Breast epithelium (tissue), 4 donors: ENCODE measurements at places on chromosomes 5 and 9.

GRCh38 chr5:107676702-107677101 lies 6.0 kb upstream of the EFNA5 start:
- no peaks in the 10 kb centered on the region for H3K4me1 ChIP-seq
- H3K27ac ChIP-seq: no peak overlapping the region
- H3K27me3 ChIP-seq: no peaks in the 10 kb centered on the region
- no peaks in the 10 kb centered on the region for H3K36me3 ChIP-seq
- DNase-seq: no peak

DNA sequence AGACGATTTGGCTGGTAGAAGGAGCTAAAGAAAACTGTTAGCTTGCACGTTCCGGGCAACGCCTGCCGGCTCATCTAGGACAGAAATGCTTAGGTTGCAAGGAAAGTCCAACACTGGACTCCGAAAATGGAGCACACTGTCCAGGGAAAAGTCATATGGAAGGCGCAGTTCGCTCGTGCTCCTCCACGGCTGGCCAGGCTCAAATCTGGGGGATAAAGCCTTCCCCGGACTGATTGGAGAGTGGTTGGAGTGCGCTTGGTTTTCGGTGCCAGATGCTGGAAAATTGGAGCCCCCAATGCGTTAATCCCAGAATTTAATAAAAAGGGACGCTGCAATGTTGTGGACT lies 955 bp downstream of the CDH6 start:
- no peaks in the 10 kb centered on the region for H3K4me1 ChIP-seq
- H3K27me3 ChIP-seq: no peaks in the 10 kb centered on the region
- peak overlapping the region; percentile 42 for H3K4me3 ChIP-seq
- H3K36me3 ChIP-seq: no peaks in the 10 kb centered on the region

- no peak overlapping the region for H3K4me3 ChIP-seq
- DNase-seq: no peak
- H3K27ac ChIP-seq: no peak overlapping the region
- no peaks in the 10 kb centered on the region for H3K36me3 ChIP-seq
- no peaks in the 10 kb centered on the region for H3K27me3 ChIP-seq
Measured at GRCh38 chr5:122874179-122874875, 28.9 kb downstream of the SNX24 start.

DNA sequence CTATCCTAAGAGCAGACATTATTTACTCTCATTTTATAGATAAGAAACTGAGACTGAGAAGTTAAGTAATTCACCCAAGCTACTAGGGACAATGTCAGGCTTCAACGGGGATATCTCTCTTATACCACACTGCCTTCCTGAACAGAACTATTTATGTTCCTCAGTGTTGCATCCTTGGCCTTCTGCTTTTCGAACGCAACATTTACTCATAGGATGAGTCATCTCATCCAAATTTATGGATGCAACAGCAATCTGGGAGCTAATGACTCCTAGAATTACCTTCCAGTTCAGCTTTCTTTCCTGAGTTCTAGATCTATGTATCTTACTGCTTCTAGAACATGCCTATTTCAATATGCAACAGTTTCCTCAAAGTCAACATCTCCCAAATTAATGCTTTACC lies 103.6 kb upstream of the PAM start:
- no peak overlapping the region for H3K4me3 ChIP-seq
- H3K36me3 ChIP-seq: no peaks in the 10 kb centered on the region
- no peaks in the 10 kb centered on the region for H3K27me3 ChIP-seq
- no peak for DNase-seq
- H3K4me1 ChIP-seq: peaks cover 5% of the 10 kb centered on the region

GRCh38 chr9:135512904-135513303 lies 8.3 kb upstream of the LCN1 start:
- no peaks in the 10 kb centered on the region for H3K4me1 ChIP-seq
- no peaks in the 10 kb centered on the region for H3K36me3 ChIP-seq
- H3K4me3 ChIP-seq: no peak overlapping the region
- H3K27me3 ChIP-seq: peaks cover 8% of the 10 kb centered on the region

GRCh38 chr5:143721925-143722324 lies 90.0 kb upstream of the HMHB1 start:
- H3K27ac ChIP-seq: no peak overlapping the region
- H3K27me3 ChIP-seq: no peaks in the 10 kb centered on the region
- no peaks in the 10 kb centered on the region for H3K36me3 ChIP-seq
- DNase-seq: no peak
- no peak overlapping the region for H3K4me3 ChIP-seq
- no peaks in the 10 kb centered on the region for H3K4me1 ChIP-seq

DNA sequence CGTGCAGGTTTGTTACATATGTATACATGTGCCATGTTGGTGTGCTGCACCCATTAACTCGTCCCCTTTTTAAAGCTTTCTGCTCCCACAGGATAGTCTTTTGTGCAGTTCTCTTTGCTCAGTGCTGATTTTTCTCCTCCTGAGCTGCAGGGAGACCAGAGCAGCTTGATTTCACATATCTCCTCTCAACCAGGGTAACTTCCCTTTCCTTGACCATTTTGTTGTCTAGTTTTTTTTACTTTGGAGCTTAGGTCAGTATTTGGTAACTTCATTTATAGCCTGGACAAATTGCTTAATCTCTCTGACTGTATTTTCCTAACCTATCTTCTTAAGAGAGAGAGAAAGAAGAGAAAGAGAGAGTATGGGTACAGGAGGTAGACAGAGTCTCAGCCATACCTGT lies 137.1 kb upstream of the ZNF366 start:
- H3K4me1 ChIP-seq: no peaks in the 10 kb centered on the region
- H3K27ac ChIP-seq: no peak overlapping the region
- H3K4me3 ChIP-seq: no peak overlapping the region
- no peaks in the 10 kb centered on the region for H3K36me3 ChIP-seq

DNA sequence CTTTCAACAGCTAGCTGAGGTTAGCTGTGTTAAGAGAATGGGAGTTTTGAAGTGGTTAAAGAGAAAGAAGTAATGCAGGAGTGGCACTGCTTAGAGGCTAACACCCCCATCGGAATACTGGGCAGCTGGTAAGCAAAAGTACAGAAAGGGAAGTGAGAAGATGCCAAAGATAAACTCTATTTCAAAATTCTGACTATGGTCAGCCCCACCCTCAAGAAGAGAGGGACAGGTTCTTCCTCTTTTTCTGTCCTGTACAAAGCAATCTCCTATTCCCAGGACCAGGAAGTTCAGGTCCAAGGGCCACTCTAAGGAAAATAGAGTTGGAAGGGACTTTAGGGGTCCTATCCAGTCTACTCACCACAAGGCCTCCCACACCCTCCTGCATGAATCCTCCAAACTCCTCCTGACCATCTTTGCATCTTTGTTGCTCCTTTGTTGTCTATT lies 45.9 kb upstream of the JAK2 start:
- H3K4me3 ChIP-seq: no peak overlapping the region
- H3K36me3 ChIP-seq: no peaks in the 10 kb centered on the region
- H3K27ac ChIP-seq: no peak overlapping the region

DNA sequence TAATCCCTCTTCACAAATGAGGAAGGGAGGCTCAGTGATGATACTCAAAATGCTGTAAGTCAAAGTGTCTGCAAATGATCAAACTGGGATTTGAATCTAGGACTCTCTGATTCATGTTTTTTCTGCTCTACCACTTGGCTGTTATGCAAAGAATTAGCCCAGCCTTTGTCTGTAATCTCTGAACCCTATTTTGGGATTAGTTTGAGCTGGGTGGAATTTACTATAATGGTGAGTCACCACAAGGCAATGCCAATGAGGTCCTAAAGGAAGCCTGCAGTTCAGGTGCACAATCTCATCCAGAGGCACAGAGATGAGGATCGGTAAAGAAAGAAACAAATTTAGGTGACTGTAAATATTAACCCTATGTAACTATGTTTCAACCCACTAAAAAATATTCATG lies 29.2 kb downstream of the RFK start:
- DNase-seq: no peak
- no peak overlapping the region for H3K27ac ChIP-seq
- H3K27me3 ChIP-seq: no peaks in the 10 kb centered on the region
- no peaks in the 10 kb centered on the region for H3K36me3 ChIP-seq

GRCh38 chr5:106397700-106398099 lies 1273.0 kb downstream of the EFNA5 start:
- no peak for DNase-seq
- H3K4me1 ChIP-seq: no peaks in the 10 kb centered on the region
- no peak overlapping the region for H3K4me3 ChIP-seq
- no peaks in the 10 kb centered on the region for H3K27me3 ChIP-seq
- H3K27ac ChIP-seq: peak overlapping the region; percentile 53
- no peaks in the 10 kb centered on the region for H3K36me3 ChIP-seq

DNA sequence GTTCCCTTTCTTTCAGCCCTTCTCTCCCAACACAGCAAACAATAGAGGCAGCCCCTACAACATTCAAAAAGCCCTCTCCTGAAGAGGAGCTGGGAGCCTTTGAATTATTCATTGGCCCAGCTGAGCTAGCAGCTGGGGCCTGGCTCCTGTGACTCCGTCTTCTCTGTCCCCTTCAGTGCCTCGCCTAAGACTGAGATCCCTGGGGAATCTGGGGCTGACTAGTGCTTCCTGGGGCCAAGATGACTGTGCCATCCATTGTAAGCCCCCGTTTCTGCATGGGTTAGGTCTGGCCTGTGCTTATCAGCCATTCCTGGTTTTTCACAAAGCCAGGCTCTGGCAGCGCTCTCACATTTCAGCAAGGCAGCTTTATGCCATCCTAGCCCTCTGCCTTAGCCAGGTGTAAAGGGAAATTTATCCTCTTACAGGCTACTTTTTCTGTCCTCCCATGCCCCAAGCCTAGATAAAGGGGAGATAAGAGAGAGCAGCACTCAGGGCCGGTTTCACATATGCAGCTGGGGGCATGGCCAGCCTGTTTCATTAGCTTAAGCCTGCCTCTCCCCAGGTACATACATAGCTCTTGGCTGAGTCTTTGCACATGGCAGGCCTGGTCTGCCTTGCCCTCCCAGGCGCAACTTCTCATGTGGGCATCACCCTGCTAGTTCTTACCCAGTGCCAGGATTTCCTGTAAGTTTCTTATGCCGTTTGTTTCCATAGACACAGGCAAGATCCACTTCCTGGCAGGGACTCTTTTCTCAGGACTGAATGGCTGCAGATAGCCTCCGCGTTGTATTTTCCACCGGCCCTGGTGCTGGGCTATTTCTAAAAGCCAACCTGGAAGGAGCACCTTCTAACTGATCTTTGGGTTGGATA lies 15.8 kb downstream of the PTPA start:
- H3K36me3 ChIP-seq: no peaks in the 10 kb centered on the region
- no peaks in the 10 kb centered on the region for H3K27me3 ChIP-seq
- H3K27ac ChIP-seq: peak overlapping the region; percentile 4
- no peak for DNase-seq

DNA sequence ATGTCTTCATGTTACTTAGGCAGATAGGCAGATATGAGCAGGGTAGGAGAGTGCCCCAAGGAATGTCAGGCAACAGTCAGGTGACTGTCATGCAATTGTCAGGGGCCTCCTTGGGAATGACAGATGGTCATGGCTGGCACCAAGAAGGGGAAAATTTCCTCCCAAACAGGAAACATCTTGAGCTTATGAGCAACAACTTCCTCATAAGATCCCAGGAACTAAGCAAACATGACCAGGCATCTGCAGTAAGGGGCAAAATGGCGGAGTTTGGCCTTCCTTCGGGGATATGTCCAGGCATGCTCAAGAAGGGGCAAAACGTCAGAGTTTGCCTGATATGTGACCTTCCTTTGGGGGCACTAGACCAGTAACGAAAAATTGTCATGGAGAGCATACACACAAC lies 591.8 kb downstream of the PDE4D start:
- DNase-seq: no peak
- no peaks in the 10 kb centered on the region for H3K4me1 ChIP-seq
- H3K27me3 ChIP-seq: no peaks in the 10 kb centered on the region
- no peak overlapping the region for H3K4me3 ChIP-seq
- no peak overlapping the region for H3K27ac ChIP-seq
- no peaks in the 10 kb centered on the region for H3K36me3 ChIP-seq

DNA sequence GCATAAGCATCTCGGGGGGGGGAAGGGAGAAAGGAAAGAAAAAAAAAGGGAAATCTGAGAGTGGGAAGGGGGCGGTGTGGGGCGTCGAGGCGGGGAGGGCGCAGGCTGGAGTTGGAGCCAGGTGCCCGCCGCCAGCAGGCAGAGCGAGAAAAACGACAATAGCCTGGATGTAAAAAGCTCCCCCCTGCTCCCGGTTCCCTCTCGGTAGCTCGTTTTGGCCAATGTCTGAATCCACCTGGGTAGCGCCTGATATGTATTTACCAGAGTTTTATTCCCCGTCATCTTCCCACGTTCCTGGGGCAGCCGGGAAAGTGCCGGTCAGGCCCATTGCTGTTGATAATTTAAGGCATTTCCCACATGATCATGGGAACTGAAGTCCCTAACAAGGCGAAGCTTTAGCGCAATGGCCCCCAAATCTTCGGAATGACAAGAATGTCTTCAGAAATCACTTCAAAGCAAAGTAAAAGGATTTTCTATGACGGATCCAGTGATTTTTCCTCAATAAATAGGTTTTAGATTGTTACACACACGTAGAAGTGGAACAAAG lies 3.0 kb upstream of the OTP start:
- H3K4me1 ChIP-seq: no peaks in the 10 kb centered on the region
- no peak overlapping the region for H3K27ac ChIP-seq
- H3K4me3 ChIP-seq: no peak overlapping the region
- DNase-seq: no peak
- H3K27me3 ChIP-seq: peaks cover 99% of the 10 kb centered on the region

GRCh38 chr5:159781626-159782157 lies 134.6 kb upstream of the ADRA1B start:
- H3K36me3 ChIP-seq: no peaks in the 10 kb centered on the region
- no peak for DNase-seq
- H3K27me3 ChIP-seq: no peaks in the 10 kb centered on the region
- H3K4me3 ChIP-seq: no peak overlapping the region

DNA sequence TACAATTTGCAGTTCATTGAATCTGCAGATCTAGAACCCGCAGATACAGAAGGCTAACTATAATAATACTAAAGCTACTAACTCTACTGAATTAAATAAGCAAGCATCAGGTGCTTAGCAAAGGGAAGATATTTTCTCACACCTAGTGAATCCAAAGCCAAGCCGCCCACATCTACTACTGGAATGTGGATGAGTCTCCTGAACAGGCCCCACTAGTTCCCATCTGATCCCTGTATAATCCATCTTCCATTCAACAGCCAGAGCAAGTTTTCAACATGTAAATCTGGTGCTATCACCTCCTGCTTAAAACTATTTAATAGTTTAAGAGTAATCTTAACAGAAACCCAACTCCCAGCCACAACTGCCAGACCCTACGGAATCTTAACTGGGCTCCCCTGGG lies 18.9 kb downstream of the ARL15 start:
- no peak for DNase-seq
- no peak overlapping the region for H3K4me3 ChIP-seq
- no peaks in the 10 kb centered on the region for H3K27me3 ChIP-seq
- H3K4me1 ChIP-seq: peaks cover 4% of the 10 kb centered on the region
- H3K27ac ChIP-seq: no peak overlapping the region

- H3K4me1 ChIP-seq: no peaks in the 10 kb centered on the region
- H3K36me3 ChIP-seq: no peaks in the 10 kb centered on the region
- no peak for DNase-seq
- no peak overlapping the region for H3K27ac ChIP-seq
Measured at GRCh38 chr9:89372979-89373378, 54.7 kb downstream of the SECISBP2 start.

DNA sequence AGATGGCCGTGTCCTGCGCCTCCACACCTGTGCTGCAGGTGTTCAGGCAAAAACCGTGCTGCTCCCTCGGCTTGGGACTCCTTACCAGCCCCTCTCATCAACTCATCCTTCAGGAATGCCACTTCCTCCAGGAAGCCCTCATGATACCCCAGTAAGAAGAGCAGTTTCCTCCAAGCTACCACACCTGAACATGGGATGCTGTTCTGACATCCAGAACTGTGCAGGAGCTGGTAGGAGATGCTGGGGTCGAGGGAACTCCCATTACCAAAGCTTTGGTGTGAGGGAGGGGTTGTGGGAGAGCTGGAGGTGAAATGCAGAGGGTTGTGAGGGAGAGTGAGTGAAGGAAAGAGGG lies 18.9 kb downstream of the CARD19 start:
- H3K4me1 ChIP-seq: peaks cover 5% of the 10 kb centered on the region
- peak; percentile 9 for DNase-seq
- peak overlapping the region; percentile 89 for H3K27ac ChIP-seq
